ENCODE measurements at places on chromosomes 7 and 10.

GRCh38 chr7:70237831-70238575 is 639.7 kb downstream of the AUTS2 start:
- no peak for DNase-seq

- no peak for DNase-seq
These were observed 15.1 kb upstream of the ELN start for GRCh38 chr7:74012842-74013249.

DNA sequence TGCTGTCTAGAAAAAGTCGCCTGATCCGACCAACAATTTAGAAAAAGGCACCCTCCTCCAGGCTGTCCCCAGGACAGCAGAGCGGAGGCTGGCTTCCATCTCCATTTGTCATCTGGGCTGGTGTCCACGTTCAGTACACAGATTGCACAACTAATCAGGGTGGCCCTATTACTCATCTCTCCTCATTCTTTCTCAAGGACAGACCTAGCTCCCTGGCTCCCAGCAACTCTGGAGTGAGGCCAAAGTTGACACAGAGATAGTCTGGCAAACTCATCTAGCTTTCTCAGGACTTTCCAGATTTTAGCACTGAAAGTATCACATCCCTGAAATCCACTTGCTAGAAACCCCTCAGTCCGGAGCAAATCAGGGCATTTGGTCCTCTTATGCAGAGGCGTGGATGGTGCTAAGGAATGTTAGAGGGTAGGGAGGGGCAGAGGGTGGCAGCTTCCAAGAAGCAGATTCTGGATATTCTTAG is 75.1 kb downstream of the DNAH11 start:
- DNase-seq = no peak

DNA sequence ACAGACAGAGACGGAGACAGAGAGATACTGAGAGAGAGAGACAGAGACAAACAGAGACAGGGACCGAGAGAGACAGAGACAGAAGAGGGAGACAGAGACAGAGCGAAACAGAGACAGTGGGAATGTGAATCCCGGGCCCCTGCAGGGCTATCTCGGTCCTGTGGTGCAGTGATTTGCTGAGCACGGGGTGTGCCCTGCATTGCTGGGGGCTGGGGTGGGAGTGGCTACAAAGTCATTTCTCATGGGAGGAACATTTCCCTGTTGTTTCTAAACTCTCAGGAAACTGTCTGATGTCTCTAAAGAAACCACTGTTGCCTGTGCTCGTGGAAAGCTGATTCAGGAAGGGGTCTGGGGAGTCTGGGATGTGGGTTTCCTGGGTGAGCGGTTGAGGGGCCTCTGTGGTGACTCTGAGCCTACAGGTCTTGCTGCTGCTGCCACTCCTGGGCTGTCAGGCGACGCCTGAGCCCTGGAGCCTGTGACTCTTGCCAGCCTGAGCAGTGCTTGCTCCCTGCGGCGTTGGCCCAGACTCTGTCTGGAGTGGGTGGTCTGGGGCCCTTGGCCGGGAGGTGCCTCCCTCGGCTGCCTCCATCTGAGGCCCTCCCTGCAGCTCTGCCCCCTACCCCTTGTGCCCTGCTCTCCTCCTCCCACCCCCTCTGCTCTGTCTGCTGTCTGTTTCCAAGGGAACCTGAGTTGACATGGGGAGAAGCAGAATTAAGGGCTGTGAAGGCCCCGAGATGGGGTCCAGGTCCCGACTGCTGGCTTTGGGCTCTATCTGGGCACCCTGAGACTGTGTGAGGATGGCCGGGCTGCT is 292.0 kb downstream of the WDR37 start:
- no peak for DNase-seq

- DNase-seq = no peak
These were observed 112.4 kb upstream of the EEPD1 start for GRCh38 chr7:36040679-36041078.
